ENCODE measurements at places on chromosomes 11 and 22.

- DNase-seq: no peak
Measured at GRCh38 chr11:129778877-129779276, 36.8 kb upstream of the TMEM45B start.

DNA sequence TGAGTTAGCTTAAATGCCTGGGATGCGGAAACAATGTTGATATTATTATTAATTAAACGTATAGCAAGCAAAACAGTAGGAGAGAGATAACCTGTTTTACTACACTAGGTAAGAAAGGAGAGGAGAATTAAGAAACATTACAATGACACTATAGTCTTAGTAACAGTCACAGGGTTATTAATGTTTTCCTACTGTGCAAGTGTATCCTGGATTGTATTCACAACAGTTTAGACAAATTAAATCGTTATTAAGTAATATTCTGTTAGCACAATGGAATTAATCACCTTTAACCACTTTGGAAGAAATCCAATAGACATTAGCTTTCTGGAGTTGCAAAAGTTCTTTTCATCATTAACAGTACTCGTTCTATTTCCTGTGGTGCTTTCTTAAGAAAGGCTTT is 3.4 kb downstream of the FAM181B start:
- no peak for DNase-seq

DNA sequence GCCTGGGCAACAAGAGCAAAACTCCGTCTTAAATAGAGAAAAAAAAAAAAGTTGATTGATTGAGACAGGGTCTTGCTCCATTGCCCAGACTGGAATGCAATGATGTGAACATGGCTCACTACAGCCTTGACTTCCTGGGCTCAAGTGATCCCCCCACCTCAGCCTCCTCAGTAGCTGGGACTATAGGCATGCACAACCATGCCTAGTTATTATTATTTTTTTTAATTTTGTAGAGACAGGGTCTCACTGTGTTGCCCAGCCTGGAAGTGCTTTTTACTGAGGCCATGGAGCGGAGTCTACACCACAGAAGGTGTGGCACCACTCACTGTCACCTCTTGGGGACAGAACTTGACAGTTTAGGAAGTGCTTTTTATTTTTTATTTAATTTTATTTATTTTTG is 17.8 kb downstream of the TRIOBP start:
- no peak for DNase-seq

DNA sequence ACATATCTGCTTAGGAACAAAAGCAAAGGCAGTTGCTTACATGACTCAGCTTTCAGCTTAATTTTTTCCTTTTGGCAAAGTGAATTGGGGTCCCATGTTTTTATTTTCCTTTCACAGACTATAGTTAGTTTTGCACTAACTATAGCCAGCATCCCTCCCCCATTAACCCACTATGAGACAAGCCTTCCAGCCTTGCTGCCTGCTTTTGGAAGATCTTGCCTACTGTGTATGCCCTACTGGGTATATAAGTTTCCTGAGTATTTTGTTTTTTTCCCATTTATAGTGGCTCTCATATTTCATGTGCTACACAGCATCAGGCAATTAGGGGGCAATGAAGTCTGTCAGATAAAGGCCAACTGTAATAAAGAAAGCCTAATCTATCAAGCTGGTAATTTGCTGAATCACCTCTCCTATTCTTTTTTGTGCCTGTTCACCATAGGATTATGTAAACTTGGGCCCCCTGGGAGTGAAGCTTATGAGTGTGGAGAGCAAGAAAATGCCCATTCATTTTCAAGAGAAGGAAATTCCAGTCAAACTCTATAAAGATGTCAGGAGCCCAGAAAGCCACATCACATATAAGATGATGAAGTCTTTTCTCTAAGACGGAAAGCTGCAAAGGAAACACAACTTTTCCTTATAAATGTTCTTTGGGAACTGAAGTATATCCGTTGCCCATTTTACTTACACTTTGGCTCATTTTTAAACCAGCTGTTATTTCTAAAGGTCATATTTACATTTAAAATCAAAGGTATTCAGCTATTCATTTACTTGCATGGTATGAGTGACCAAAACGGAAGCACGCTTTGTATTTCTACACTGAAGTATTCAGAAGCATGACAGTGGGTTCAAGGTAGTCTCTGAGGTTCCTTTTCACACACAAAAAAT is 64.0 kb downstream of the CCDC83 start:
- no peak for DNase-seq

GRCh38 chr22:40300884-40301672 is 45.2 kb upstream of the ADSL start:
- DNase-seq: no peak

DNA sequence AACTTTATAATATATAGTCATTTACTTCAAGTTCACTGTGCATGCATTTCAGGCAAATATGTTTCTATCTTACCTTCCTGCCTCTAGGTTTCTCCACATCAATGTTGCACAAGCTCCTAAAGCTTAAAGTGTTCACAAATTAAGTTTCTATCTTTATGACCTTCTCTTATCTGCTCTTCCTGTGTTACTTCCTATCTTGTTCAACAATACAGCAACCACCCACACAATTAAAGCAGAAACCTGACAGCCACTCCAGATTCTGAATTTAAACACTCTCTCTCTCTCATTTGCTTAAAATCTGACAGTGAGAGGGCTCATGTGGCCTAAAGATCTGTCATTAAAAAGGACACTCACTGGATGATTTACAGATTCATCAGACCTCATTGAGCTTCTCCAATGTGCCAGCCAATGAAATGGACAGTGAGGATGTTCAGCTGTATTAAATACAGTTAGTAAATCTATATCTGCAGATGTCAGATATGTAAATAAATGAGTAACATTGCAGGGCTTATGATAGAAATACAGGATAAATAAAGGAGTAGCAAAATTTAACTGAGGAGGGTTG is 10.9 kb downstream of the PDGFD start:
- DNase-seq: peak; percentile 50

GRCh38 chr11:96200243-96200642 is 142.8 kb downstream of the MAML2 start:
- DNase-seq: peak; percentile 11

DNA sequence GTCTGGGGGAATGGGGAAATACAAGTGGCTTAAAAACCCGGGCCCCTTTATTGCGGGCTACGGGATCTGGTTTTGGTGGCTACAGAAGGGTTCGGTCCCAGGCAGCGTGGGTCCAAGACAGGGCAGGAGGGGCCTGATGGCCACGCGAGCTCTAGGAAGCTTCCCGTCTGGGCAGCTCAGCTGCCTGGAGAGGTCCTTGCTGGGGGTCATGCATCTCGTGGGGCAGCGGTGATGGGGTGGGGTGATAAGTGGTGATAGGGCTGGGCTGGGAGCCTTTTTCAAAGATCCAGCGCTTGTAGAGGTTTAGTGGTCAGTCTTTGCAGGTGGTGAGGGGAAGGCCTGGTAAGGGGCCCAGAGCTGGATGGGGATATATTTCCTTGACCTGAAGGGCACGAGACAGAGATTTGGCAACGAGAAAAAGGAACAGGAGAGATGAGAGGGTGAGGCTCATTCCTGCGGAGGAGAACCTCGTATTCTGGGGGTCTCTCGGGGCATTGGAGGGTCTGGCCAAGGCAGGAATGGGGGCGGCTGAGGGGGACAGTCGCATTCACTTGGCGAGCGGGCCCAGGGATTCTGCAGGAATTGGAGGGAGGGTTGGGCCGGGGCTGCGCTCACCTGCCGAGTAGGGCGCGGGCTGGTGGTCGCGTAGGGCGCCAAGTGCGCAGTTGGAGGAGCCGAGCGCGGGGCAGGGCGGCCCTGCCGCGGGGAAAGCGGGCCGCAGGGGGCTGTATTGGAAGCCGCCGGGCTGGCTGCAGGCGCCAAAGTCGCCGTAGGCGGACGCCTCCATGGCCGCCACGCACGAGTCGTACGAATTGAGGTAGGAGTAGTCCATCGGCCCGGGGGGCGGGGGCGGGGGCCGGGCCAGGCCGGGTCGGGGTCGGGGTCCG is 560 bp downstream of the PHOX2A start:
- no peak for DNase-seq

DNA sequence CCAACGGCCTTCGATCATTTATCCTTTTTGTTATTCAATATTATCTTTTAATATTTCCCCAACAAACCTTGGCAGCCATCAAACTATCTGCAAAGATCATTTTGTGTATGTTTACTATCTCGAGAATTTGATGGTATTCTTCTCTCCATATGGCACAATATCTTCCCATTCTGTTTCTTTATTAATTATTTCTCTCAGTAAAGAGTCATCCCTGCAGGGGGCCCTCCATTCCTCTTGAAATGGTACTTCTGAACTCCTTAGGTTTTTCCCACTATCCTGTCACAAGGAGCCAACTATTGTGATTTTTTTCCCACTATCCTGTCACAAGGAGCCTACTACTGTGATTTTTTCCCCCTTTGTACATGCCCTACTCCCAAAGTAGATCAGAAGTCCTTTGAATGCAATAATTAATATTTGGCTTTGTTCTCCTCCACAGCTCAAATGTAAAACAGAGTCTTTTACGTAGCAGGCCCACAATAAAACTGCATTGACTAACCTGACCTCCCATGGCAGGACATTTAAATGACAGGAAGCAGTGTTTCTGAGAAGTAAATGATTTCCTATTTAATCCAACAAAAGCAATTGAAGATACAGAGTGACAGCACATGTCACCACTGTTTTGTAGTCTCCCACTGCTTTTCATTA is 43.3 kb downstream of the PDGFD start:
- DNase-seq: peak; percentile 21
